ENCODE measurements at places on chromosomes 2 and 18.

- DNase-seq, result no peak
Observed at GRCh38 chr2:218783688-218784087, 1.7 kb downstream of the CYP27A1 start.

- DNase-seq, result no peak
Observed at GRCh38 chr2:40465-40864, 5.8 kb downstream of the FAM110C start.

DNA sequence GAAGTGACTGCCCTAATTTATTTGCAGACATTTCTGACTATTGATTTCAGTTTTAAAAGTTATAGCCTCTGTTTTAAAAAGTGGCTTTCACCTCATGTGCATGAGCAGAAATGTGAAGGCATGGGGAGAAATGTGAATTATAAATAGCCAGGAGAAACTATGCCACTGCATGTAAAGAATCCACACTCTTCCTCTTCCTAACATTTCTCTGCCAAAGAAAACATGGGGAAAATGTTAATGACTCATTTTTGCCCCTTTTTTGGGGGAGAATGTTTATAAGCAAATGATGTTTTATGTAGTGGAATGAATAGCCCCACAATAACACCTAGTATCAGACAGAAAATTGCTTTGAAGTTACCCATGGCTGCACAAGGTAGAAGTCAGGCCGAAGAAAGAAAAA lies 249.0 kb upstream of the TANK start:
- no peak for DNase-seq

DNA sequence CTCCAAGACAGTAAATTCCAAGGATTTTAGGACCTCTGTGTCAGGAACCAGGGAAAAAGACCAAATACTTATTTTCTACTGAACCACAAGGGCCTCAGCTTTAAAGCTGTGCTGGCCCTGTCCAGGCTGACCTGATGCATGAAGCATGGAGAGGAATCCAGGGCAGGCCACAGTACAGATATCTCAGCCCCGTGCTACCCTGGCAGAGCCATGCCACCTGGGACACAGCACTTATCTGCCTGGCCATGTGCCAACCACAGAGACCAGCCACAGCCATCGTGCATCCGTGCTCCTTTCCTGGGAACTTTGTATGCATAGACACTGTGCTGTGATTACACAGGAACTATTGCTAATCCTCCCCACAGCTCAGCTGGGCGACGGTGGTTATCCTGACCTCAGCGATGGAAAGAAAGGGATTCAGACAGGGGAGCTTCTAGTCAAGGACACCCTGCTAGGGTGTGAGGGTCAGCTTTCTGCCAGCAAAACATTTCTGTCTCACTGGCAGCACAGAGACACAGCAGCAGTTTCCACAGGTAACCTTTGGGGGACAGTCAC lies 687.4 kb upstream of the ID2 start:
- DNase-seq, result no peak

DNA sequence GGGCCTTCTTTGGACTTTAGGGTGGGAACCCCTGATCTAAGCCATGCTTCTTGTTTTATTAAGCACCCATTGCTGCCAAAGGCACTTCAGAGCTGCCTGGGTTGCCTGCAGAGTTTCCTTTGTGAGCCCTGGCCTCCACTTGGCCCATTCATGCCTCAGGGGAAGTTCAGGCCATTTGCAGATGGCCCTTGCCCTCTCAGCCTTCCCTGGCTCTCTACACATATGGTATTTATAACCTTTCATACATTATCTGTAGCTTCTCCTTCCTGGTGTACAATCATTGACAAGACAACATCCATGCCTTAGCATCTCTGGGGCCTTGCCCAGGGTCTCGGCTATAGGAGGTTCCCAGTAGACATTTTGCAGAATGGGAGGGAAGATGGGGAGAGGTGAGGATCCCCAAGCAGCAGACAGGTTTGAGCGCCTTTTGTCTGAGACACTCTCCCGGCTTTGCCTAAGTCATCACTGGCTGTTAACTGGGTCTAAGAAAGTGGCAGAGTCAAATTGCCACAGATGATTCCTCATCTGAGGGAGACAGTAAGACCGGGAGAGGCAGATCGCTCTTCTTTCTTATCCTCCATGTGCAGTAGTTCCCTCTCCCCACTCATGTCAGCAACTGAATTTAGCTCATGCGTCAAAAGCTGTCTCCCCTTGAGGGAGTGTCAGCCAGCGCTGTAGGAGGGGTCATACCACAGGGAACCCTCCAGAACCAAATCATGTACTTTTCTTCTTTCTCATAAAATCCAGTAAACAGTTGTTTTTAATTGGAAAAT lies 2.7 kb downstream of the EHD3 start:
- DNase-seq, result no peak

DNA sequence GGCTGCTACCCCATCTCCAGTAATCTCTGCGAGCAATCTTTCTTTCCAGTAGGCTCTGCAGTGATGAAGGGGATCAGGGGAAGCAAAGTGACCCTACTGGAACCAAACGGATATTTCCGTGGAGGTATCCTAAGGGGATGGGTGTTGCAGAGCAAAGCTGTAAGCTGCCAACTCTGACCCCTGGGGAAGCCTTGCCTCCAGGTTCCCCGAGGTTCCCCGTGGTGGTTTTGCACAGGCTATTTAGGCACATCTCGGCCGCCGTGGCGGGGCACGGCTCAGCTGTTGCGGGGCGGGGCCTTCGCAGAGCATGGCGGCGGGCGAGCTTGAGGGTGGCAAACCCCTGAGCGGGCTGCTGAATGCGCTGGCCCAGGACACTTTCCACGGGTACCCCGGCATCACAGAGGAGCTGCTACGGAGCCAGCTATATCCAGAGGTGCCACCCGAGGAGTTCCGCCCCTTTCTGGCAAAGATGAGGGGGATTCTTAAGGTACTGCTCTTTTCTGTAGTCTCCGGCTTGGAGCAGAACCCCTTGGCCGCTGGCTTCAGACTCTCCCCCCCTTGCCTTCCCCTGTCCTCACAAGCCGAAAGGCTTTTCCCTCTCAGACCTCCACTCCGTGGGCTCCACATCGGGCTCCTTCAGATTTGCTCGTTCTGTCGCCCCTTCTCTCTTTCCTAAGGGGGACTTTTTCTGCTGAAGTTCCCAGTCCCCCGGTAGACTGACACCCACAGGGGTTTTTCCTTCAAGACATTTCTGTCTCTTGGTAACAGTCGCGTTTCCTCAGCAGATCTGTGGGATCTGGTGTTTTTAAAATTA lies at the start of gene COMMD1:
COMMD1 (plus strand) TSS at position 303 of the 814 bp plus-strand sequence; CDS start at position 308, 5 bp downstream.
- peak; percentile 75 for DNase-seq

DNA sequence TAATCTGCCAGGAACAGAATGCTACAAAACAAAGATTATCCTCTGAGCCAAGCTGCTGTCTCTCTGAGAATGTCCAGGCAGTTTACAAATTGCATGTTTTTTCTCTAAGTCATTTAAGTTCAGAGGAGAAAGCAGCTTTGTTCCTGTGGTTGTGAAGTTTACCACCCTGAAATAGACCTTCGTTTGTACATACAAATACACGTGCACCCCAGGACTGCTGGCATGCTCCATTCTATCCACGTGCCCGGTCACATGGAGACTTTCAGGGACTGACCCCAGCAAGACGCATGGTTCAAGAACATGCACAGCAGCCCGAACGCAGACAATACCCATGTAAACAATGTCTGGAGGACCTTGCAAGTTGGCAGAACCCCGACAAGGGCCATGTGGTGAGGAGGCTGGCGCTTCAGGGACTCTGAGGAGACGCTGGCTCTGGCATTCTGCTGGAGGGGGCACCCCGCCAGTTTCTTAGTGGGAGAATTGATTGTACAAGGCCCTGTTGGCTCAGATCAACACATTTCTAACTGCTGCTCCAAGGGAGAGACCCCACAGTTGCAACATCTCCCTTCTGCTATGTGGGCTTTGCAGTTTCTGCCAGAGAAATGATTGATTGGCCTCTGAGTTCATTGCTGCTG lies 33.3 kb downstream of the FAM178B start:
- DNase-seq, result no peak

- DNase-seq, result no peak
Observed at GRCh38 chr2:221731432-221732145, 159.5 kb upstream of the EPHA4 start.

DNA sequence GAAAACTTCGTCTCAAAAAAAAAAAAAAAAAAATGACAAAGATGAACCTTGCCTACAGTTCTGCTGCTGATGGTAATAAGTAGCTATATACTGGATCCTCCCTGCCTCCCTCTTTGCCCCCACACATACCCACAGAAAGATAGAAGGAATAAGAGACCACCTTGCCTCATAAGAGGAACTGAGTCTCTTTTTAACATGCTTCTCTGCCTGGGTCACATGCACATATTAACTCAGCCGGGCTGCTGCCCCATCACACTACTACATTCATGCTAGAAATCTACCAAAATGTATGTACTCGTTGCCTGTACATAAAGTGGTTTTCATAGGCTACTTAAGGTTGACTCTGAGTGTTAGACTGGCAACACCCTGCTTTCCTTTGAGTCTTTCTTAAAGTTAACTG lies 78.9 kb upstream of the B3GNT2 start:
- DNase-seq, result no peak

- no peak for DNase-seq
Observed at GRCh38 chr18:44696892-44697291, 16.2 kb downstream of the SETBP1 start.

- DNase-seq, result no peak
Observed at GRCh38 chr2:45578056-45578843, 32.8 kb downstream of the SRBD1 start.

GRCh38 chr2:16130906-16131400 lies 190.6 kb downstream of the MYCN start:
- no peak for DNase-seq

Data from H54 (cell line).